Regular cardiac myocyte (primary cell): ENCODE measurements at places on chromosomes 5 and 9. TPM values are rescaled to one million over a fixed set of nuclear protein-coding genes. Genes with fewer than 3 reads are reported as not detected.

The CDH18 gene
- total RNA-seq = under 0.01 and 0.28 TPM in 2 replicates

The NME5 gene
- total RNA-seq = 0.77 and 1.7 TPM in 2 replicates

The AOPEP gene
- total RNA-seq = 84.9 and 182 TPM in 2 replicates

The OR13C2 gene
- 0.28 TPM in 1 of 2 replicates, not detected in the other for total RNA-seq

The TMEM215 gene
- total RNA-seq = not detected in 2 replicates

The SLC4A9 gene
- total RNA-seq = under 0.01 TPM in 1 of 2 replicates, not detected in the other

The PDE8B gene
- 0.56 TPM in 1 of 2 replicates, not detected in the other for total RNA-seq

The OLFML2A gene
- 0.19 and 0.56 TPM in 2 replicates for total RNA-seq

The BNC2 gene
- total RNA-seq = 13.0 and 18.9 TPM in 2 replicates

The ZFP2 gene
- total RNA-seq = under 0.01 and 0.28 TPM in 2 replicates

The FBXL17 gene
- 5.2 and 12.1 TPM in 2 replicates for total RNA-seq

The PDLIM4 gene
- 33.0 and 37.2 TPM in 2 replicates for total RNA-seq

The SHOC1 gene
- under 0.01 TPM in 2 replicates for total RNA-seq

The TTLL11 gene
- total RNA-seq = 3.4 and 5.2 TPM in 2 replicates

The ELAVL2 gene
- total RNA-seq = not detected in 2 replicates

The RIOK2 gene
- 31.6 and 38.0 TPM in 2 replicates for total RNA-seq
